Stimulated activated CD8-positive, alpha-beta memory T cell treated with anti-CD3 and anti-CD28 coated beads, Interleukin-12 subunit alpha, Interleukin-12 subunit beta, amount 100 ng/mL, for 1 hour (primary cell): ENCODE measurements at places on chromosomes 2 and 18.

GRCh38 chr2:190320696-190321095, 1.1 kb upstream of the HIBCH start:
- no peak for DNase-seq

DNA sequence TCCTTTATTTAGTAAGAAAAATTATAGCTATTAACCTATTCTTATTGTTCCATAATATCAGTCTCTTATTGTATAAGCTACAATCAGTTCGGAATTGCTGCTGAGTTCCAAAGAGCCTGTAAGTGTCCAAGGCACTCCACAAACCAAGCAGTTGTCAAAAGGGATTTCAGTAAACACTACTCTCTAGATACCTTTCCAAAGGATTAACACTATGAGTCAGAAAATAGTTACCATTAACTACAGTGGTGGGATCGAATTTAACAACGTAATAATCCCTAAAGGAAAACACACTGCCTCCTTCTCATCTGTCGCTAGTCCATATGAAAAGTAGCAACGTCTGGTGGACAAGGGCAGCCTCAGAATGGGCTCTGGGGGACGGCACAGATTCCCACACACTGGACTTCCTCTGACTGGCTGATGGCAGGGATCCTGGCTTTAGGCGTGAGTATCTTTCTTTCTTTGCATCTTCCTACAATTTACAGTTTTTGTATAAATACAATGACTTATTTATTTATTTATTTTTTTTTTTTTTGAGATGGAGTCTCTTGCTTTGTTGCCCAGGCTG, 8.8 kb downstream of the TGFBRAP1 start:
- DNase-seq: no peak

DNA sequence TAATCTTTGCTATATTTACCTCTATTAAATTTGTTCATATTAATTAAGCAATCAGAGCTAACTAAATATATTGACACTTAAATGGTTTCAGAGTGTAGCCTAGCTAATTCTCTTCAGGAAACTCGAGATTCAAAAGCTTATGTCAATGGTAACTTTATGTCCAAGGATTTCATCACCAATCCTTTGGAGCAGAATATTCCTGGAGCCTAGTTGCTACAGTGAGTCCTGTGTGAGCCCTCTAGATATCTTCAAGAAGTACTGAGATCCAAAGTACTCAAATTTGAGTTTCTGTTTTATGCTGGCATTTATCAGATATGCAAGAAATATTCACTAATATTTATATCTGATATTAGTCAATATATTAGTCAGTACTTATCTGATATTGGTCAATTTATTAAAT, 31.3 kb downstream of the DTNA start:
- no peak for DNase-seq

DNA sequence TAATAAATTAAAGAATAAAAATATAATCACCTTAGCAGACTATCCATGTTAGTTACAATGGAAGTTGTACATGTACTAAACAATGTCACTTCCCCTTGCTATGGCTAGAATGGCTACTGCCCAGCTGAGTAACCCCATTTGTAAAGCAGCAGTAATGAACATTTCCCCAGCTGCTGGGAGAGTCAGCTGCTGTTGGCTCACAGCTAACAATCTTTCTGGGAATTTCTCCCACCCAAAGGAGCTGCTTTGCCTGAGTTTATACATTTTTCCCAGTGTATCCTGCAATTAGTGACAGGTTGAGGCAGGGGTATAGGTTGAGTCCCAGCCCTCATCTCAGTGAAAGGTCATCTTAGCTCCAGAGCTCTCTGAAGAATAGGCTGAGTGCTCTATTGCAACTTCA, 665.6 kb upstream of the KLHL29 start:
- no peak for DNase-seq

DNA sequence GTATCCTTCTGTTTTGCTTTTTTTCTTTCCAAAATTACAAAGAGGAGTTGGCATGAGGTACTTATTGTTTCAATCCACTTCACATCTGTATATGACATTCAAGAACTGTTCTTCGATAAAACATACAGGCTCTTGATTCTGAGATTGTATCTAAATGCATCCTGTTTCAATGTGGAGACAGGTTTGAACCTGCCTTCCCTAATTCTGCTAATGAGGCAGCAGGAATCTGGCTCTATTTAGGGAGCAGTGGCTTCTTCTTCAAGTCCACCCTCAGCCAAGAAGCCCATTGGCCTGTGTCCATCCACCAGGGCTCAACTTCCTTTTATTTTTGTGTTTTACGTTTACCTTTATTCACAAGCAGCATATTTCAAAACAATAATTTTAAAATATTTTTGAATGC, 84.8 kb upstream of the PIK3C3 start:
- DNase-seq: no peak

- DNase-seq: no peak
These were observed 56.1 kb upstream of the DLGAP1 start for GRCh38 chr18:4511166-4511565.

DNA sequence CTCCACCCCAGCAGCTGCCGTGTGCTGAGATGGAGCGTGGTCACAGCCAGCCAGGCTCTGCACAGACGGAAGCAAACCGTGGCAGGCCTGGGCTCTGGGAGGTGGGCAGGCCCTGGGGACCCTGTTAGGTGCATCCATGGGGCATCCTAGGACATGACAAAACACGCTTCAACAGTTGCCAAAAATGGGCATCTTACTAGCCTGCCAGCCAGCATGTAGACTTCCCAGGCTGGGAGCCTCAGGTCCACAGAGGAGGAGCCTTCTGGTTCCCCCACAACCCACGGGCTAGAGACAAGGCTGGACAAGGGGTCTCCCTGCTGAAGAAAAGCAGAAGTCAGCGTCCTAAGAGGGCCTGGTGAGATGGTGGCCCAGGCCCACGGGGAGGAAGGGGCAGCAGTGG, 139.5 kb downstream of the HDAC4 start:
- DNase-seq: no peak

DNA sequence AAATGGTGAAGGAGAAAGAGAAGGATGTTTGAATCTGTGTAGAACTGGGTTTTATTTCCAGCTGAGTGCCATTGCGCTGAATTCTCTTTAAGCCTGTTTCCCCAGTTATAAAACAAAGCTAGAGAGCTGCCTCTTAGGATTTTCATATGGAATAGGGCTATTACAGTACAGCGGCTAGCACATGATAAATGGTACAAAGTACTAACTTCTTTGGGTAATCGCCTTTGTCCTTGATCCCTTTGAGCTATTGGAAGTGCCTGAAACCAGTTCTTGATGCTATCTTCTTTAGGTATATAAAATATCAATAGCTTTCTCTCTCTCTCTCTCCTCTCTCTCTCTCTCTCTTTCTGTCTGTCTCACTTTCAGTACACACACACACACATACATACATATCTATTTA, 71.3 kb downstream of the SOX11 start:
- DNase-seq: no peak
